ENCODE measurements at places on chromosomes 4 and X.
A peak's percentile ranks its signal among the peaks of the same experiment; 100 is the strongest.

DNA sequence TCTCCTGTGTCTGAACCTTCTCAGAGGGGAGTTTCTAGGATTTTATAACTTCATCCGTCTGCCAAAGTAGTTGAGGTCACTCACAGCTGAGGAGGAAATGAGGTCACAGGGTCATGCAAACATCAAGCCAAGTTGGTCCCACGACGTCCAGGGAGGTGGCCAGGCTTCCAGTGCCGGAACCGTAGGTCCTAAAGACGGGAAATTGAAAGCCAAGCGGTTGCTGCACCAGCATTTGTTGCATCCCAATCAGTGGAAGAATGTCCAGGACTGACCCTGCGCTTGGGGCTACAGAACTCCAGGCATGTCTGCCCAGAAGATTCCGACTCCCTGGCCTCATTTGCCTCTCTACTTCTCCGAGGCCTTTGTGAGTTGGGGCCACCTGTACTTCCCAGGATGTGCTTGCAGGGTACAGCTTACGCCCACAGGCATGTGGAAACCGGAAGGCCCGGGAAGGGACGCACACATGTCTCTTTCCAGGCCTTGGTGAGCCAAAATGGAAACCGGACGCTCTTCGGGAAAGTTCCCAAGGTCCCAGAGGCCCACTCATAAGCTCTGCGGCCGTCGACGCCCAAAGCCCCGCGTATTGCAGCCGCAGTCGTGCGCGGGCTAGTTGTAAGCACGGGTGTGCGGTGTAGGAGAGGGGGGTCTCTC is 9.3 kb downstream of the PRDM8 start:
- peaks cover 43% of the 10 kb centered on the region for H3K4me1 ChIP-seq
- peak overlapping the region; percentile 62 for H3K27ac ChIP-seq
- peak; percentile 38 for DNase-seq
- H3K27me3 ChIP-seq: peaks cover 18% of the 10 kb centered on the region
- H3K4me3 ChIP-seq: no peak overlapping the region

DNA sequence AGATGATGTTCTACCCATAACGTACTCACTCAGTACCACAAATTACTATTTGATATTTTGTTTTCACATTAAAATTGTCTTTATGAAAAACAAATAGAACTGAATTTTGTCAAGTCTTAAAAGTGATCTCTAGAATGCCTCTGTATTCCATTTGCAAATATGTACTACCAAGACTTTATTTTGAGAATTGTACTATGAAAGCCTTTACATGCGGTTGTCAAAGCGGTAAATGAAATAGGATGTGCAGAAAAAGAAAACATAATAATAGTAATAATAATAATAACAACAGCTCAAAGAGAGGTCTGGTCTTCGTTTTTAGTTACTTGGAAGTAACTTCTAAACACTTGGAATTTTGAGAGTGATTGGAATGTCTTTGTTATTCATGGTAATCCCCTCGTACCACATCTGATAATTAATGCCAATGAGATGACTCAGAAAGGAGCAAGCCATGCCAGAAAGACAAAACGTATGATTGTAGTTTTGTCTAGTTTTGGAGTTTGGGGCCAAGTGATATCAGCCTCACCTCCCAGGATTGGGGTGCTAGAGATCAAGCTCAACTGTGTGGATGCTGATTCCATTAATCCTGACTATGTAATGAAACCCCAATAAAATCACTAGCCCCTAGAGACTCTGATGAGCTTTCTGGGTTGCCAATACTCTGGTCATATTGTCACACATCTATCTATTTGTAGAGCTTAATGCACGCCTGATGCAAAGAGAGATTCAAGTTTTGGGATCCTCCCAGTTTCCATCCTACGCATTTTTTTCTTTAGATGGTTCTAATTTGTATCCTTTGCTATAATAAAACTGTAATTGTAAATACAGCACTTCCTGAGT is 20.2 kb upstream of the CTSO start:
- no peaks in the 10 kb centered on the region for H3K27me3 ChIP-seq
- H3K36me3 ChIP-seq: no peaks in the 10 kb centered on the region
- no peaks in the 10 kb centered on the region for H3K4me1 ChIP-seq

DNA sequence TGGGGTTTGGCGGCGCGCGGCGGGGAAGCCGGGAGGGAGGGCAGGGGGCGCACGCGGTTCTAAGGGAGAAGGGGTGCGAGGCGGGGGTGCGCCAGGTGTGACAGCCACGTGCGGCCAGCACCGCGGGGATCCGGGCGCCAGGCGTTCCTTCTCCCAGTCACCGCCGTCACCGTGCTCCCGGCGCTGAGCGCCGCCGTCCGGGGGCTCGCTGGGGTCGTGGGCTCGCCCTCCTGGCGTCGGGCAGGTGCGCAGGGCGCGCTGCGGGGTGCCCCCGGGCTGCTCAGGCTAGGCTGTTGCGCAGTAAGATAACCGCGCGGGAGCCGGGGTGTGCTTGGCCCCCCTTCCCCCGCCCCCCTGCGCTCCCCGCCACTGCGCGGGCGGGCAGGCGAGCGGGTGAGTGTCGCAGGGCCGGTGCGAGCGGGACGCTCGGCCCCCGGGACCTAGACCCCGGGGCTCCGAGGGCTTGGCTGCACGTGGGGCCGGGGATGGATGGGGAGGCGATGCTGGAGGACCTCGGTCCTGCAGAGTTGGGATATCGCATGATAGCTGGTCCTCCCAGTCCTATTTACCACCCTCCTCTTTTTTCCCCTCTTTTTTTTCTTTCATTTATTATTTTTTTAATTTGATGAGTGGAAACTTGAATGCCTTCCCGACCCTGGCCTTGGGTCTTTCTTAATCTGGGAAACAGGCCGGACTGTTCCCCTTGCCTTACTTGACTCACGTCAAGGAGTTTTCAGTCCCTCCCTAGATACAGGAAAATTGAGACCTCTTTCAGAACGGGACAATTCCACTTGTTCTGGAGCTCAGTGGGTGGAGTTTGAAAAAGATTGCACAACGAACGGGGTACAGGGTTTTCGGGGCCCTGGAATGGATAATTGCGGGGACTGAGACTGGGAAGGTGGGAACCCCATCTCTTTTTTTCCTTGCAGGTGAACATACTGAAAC is 797 bp downstream of the TXLNG start:
- H3K4me3 ChIP-seq: peak overlapping the region; percentile 88
- H3K27me3 ChIP-seq: peaks cover 2% of the 10 kb centered on the region
- H3K36me3 ChIP-seq: no peaks in the 10 kb centered on the region

DNA sequence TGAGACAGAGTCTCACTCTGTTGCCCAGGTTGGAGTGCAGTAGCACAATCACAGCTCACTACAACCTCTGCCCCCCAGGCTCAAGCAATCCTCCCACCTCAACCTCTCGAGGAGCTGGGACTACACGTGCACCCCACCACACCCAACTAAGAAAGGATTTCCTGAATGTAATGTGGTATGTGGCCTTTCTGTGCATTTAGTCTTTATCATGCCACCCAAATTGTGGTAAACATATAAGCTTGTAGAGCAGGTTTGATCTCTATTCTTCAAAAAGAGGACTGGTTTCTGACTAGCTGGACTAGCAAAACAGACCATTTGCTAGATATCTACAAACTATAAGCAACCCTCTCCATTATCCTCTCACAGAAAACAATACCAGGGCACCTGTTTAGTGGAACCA is 33.6 kb downstream of the ELOVL6 start:
- no peak overlapping the region for H3K27ac ChIP-seq
- no peaks in the 10 kb centered on the region for H3K27me3 ChIP-seq
- no peak overlapping the region for H3K4me3 ChIP-seq

DNA sequence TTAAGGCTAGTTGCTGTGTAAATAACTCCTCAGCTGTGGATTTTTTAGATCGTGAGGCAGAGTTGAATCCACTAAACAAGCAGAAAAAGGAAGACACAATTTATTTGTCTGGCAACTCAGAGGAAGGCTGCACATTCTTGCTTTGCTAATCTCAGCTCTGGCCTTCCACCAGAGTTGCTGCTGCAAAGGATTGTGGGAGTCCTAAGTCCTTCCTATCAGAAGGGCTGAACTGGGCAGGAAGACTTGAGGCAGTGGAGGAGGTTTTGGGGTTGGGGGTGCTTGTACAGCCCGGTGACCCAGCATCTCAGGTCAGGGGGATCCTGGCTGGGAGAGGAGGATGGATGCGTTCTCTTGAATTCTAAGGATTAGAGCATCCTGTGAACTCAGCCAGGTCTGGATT is 11.0 kb upstream of the VSIG1 start:
- H3K4me1 ChIP-seq: peaks cover 2% of the 10 kb centered on the region
- no peaks in the 10 kb centered on the region for H3K27me3 ChIP-seq
- no peak for DNase-seq
- no peak overlapping the region for H3K27ac ChIP-seq
- no peak overlapping the region for H3K4me3 ChIP-seq

- H3K4me3 ChIP-seq: no peak overlapping the region
- H3K36me3 ChIP-seq: no peaks in the 10 kb centered on the region
- H3K27me3 ChIP-seq: no peaks in the 10 kb centered on the region
- DNase-seq: no peak
Observed at GRCh38 chr4:182478475-182478874, 235.3 kb downstream of the TENM3 start.

- DNase-seq: no peak
- no peaks in the 10 kb centered on the region for H3K36me3 ChIP-seq
- H3K27ac ChIP-seq: no peak overlapping the region
Observed at GRCh38 chr4:168118116-168118655, 25.8 kb downstream of the ANXA10 start.

GRCh38 chrX:151912780-151913179 is at the start of gene MAGEA4:
TSS of gene MAGEA4 (plus strand) at chrX:151912889. CDS start at chrX:151923665, 10,776 bp downstream.
- no peak for DNase-seq
- no peaks in the 10 kb centered on the region for H3K27me3 ChIP-seq
- no peaks in the 10 kb centered on the region for H3K4me1 ChIP-seq
- no peak within 1 kb of the TSS for H3K4me3 ChIP-seq

DNA sequence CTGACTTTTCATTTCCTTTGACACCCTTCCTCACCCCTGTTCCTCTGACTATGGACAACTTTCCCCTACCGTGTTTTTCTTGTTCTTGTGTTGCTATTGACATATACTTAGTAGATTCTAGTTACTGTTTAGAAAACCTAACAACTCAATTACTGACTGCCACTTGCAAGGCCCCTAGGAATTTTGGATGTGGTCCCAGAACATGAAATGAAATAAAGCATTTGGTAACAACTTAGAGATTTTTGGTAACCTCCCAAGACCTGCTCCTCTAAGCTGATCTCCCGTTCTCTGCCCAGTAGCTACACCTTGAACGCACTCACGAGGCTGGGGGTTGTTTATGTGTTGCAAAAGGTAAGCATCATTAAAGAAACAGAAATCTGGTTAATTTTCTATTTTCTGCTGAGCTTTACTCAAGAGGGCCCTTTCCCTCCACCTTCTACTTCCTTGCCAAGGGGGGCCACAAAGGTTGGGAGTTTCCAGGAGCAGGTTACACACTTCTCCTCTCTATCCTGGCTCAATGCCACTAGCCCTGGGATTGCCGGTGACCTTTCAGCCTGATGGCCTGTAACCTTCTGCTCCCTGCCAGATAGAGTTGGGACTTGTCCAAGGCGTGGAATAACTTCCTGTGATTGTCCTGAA is 20.5 kb downstream of the GAB3 start:
- H3K27me3 ChIP-seq: peaks cover 3% of the 10 kb centered on the region
- H3K4me3 ChIP-seq: no peak overlapping the region
- DNase-seq: no peak
- H3K4me1 ChIP-seq: peaks cover 23% of the 10 kb centered on the region

- DNase-seq: no peak
- no peak overlapping the region for H3K4me3 ChIP-seq
- no peak overlapping the region for H3K27ac ChIP-seq
- no peaks in the 10 kb centered on the region for H3K4me1 ChIP-seq
Observed at GRCh38 chrX:9614016-9614415, 149.2 kb downstream of the TBL1X start.

DNA sequence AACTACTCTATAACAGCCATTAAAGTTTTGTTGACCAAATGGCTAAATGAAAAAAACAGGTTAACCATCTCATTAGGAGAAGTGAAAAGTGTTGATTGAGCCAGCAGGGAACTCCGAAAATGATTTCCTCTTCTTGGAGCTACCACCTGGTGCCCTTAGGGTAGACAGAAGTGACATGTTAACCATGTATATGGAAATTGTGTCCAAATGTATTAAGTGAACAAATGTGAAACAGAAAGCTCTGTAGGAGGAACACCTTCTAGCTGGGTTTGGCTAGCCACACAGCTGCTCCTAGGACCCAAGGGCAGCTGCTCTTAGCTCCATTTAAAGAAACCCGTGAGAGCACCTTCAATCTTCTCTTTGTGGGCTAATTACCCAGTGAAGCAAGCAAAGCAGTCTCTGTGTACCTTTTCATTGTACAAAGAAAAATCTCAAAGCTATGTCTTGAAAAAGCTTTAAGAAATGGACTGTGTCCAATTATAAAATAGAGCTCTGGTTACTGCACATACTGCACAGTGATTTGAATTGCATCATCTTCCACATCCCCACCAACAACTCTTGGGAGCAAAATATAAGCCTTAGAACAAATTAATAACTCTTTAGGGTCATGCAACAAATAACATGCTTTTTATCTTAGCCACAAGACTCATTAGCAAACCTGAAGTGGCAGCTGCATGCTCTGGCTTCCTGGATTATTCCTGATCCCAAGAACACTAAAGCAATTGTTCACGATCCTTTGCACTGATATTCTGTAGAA is 59.2 kb upstream of the PARM1 start:
- H3K4me1 ChIP-seq: peaks cover 4% of the 10 kb centered on the region
- H3K4me3 ChIP-seq: no peak overlapping the region
- no peaks in the 10 kb centered on the region for H3K27me3 ChIP-seq
- no peaks in the 10 kb centered on the region for H3K36me3 ChIP-seq
- no peak for DNase-seq

DNA sequence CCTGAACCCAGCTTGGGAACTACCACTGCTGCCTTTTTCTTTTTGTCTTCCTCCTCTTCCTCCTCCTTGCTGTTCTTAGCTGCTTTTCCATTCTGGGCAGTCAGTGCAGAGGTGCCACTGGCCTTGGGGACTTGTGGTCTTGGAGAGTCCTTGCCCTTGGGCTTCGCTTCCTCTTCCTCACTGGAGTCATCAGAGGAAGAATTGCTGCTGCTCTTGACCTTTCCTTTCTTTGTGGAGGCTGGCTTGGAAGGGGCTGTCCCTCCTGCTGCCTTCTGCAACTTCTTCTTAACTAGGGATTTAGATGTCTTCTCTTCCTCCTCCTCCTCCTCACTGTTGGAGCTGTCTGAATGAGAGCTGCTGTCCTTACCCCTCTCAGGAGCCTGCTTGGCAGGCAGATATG is 53.2 kb downstream of the FAM9B start:
- no peaks in the 10 kb centered on the region for H3K4me1 ChIP-seq
- no peaks in the 10 kb centered on the region for H3K27me3 ChIP-seq
- H3K36me3 ChIP-seq: no peaks in the 10 kb centered on the region
- no peak overlapping the region for H3K4me3 ChIP-seq

DNA sequence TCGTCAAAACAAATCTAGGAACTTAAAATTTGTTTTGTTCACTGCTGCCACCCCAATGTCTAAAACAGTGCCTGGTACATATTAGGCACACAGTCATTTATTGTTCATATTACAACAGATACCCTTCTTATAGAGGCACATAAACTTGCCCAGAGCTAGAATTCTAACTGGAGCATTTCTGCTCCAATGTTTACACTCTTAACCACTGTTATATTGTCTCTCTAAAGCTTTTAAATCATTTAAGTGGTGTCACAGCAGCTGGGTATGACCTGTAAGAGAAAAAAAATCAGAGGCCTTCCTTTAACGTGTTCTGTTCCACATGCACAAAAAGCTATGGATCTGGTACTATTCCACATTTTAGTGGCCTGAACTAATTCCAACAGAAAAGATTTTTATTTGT is 3.0 kb downstream of the UBE2D3 start:
- no peak overlapping the region for H3K27ac ChIP-seq
- H3K27me3 ChIP-seq: peaks cover 17% of the 10 kb centered on the region
- H3K36me3 ChIP-seq: peaks cover 16% of the 10 kb centered on the region
- DNase-seq: no peak
- H3K4me3 ChIP-seq: no peak overlapping the region
- peaks cover 47% of the 10 kb centered on the region for H3K4me1 ChIP-seq

Measured in endothelial cell (in vitro differentiated cells).